ENCODE measurements at places on chromosomes 4 and X.

DNA sequence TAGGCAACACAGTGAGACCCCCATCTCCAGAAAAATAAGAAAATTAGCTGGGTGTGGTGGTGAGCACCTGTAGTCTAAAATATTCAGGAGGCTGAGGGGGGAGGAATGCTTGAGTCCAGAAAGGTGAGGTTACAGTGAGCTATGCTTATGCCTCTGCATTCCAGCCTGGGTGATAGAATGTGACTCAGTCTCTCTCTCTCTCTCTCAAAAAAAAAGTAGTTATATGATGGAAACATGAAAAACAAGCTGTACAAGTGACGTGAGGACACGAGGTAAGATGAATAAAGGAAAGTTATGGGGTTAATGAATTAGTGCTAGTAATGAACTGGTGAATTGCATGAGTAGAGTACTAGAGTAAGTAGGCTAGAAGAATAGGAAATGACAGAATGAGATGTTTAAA lies 21.8 kb upstream of the CAMK2D start:
- DNase-seq: no peak

- peak; percentile 42 for DNase-seq
Observed at GRCh38 chr4:185811509-185812364, at the start of gene SORBS2. Gene SORBS2 (minus strand): TSS chr4:185812194. CDS start chr4:185690571, 121,623 bp downstream.

GRCh38 chr4:7910952-7911578 lies 28.6 kb downstream of the AFAP1 start:
- DNase-seq: no peak

- DNase-seq: no peak
Observed at GRCh38 chr4:157035471-157035870, 40.5 kb upstream of the GLRB start.

DNA sequence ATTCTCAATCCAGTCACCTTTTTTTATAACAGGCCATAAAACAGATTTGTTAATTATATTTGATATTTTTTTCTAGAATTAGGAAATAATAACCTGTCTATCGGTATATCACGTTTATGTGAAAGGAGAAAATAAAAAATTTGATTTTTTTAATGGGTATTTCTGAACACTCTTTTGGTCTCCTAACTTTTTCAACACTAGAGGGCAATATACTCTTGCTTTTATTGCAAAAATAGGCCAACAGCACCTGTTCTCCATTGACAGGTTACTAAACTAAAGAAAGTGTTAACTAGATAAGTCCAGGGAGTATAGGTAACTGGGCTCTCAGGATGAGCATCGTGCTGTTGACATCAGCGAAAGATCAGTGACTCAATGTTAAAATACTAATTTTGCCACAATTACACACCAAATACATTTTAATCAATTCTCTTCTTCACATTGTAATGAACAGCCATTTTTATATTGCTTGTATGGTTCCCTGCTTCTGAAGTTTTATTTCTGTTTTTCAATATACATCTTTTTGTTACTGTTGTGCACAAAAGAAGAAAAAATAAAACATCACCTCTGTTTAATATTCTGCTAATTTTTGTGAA lies 22.8 kb downstream of the NDST4 start:
- DNase-seq: no peak

Measured in GM12892 (cell line).